Nucleus accumbens (tissue), 56 donors: ENCODE measurements at places on chromosomes 1 and 21.

DNA sequence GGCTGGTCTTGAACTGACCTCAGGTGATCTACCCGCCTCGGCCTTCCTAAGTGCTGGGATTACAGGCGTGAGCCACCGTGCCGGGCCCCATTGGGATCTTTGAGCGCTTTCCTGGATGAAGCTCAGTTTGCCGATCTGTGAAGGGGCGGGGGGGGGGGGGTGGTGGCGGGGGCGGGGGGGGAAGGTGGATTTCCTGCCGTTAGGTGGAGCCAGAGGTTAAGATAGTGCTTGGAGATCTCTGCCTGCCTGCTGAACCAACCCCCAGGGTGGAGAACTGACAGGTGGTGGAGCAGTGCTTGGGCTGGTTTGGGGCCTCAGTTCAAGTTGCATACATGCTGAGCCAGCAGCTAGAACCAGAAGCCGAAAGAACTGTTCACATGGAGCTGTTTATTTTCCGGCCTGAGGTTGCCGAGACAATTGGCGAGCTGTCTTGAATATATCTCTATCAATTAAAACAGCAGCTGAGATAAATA is 1.7 kb downstream of the TMCC2 start:
- DNase-seq: peak; percentile 65

DNA sequence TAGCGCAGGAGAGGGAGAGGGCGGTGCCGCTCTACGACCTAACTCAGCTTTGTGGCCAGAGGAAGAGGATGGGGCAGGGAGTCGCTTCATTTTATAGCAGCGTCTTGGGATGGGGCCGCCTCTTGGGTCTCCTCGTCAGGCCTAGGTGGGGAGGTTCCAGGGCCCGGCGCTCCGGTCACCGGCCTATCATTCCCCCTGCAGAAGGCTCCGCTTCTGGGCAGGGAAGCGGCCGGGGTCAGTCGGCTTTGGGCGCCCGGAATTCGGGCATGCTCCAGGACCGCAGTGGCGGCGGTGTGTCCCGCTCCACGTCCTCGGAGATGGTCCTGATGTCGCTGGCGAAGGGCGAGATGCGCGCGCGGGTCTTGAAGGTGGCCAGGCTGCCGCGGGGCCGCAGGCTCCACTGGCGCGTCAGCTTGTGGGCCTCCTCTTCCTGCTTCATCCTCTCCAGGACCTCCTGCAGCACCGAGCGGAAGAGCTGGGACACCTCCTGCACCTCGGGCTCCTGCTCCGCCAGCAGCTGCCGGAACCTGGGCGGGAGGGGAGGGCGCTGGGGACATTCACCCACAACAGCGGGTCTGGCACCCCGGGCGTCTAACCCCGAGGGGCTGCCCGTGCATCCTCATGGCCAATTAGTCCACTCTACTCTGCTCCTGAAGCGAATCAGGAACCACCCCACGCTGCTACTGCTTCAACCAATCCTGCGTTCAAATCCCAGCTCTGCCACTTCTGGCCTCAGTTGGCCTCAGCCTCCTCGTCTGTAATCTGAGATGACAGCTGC is 13.0 kb downstream of the RD3 start:
- no peak for DNase-seq

DNA sequence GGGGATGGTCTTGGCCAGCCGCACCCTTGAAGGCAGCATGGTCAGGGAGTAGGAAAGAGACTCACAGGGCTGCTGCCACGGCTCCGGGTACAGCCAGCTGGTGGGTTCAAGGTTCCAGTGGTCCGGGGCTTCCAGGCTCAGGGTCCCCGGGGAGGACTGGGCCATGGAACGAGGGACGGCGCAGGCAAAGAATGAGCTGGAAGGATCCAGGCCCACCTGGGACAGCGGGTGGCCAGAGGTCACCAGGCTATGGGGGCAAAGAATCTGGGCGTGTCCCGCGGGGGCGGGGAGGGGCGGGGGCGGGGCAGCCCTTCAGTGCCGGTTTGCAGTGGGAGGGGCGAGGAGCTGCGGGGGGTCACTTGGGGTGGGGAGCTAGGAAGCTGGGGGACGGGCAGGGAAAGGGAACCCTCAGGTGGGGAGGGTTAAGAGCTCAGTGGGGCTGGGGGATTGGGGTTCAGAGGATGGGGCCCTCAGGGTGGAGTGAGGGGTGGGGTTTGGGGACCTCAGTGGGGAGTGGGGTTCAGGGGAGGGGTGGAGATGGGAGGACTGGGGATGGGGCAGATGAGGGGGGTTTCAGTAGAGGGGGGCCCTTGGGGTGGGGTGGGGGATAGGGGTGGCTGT is at the start of gene DNMT3L:
Gene DNMT3L, minus strand, starts transcription at position 223 of the 621 bp plus-strand sequence. CDS start 638 bp downstream, outside the sequence.
- no peak for DNase-seq

- no peak for DNase-seq
Measured at GRCh38 chr1:7426780-7427604, 344.1 kb upstream of the VAMP3 start.

- DNase-seq: no peak
Measured at GRCh38 chr1:243903895-243904294, 53.9 kb upstream of the AKT3 start.

DNA sequence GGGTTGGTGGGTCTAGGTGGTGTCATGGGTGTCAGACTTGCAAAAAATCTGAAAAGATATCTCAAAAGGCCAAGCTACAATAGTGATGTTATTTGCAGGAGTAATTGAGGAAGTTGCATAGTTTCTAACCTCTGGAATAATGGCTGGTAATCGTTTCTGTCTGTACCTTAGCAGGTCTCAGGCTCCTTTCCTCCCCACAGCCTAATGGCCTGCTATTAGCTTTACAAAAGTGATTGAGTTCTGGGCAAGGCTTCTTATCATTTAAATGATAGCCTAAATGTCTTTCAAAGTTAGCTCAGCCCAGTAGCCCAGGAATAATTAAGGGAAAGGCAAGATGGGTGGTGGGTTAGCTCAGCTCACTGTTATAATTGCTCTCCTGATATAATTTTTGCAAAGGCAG is 37.7 kb upstream of the IGSF5 start:
- no peak for DNase-seq

DNA sequence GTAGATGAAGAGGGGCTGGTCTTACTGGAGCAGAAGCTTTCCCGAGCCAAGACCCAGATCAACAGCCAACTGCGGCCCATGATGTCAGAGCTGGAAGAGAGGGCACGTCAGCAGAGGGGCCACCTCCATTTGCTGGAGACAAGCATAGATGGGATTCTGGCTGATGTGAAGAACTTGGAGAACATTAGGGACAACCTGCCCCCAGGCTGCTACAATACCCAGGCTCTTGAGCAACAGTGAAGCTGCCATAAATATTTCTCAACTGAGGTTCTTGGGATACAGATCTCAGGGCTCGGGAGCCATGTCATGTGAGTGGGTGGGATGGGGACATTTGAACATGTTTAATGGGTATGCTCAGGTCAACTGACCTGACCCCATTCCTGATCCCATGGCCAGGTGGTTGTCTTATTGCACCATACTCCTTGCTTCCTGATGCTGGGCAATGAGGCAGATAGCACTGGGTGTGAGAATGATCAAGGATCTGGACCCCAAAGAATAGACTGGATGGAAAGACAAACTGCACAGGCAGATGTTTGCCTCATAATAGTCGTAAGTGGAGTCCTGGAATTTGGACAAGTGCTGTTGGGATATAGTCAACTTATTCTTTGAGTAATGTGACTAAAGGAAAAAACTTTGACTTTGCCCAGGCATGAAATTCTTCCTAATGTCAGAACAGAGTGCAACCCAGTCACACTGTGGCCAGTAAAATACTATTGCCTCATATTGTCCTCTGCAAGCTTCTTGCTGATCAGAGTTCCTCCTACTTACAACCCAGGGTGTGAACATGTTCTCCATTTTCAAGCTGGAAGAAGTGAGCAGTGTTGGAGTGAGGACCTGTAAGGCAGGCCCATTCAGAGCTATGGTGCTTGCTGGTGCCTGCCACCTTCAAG is 57.3 kb downstream of the LAMC2 start:
- no peak for DNase-seq

- DNase-seq: peak; percentile 54
Measured at GRCh38 chr1:22641906-22642636, 1.4 kb upstream of the C1QC start.
